Effector memory CD8-positive, alpha-beta T cell (primary cell): ENCODE measurements at places on chromosomes 16 and 17.

- no peak for DNase-seq
Measured at GRCh38 chr17:16917671-16918394, 54.1 kb downstream of the TNFRSF13B start.

DNA sequence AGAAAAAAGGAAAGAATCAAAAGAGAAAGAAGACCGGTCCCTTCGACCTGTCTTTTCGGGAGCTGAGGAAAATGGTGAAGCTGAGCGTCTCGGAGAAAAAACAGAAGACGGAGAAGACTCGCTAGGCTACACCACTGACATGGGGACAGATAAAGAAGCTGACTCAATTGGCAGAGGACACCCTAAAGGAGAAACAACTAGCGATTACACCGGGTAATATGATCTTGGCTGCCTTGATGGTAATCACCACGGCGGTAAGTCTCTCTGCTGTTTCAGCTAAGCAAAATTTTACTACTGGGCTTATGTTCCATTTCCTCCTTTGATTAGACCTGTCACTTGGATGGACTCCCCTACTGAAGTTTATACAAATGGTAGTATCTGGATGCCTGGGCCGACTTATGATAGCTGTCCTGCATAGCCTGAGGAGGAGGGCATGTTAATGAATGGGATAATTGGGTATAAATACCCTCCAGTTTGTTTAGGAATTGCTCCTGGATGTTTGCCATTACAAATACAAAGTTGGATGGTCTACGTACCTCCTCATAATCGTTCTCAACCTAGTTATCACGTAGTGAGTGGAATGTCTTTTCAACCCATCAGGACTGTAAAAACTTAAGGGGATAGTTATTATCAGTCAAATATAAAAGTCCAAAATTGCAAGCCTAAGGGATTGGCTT is 24.1 kb downstream of the ALOX15B start:
- DNase-seq: no peak

DNA sequence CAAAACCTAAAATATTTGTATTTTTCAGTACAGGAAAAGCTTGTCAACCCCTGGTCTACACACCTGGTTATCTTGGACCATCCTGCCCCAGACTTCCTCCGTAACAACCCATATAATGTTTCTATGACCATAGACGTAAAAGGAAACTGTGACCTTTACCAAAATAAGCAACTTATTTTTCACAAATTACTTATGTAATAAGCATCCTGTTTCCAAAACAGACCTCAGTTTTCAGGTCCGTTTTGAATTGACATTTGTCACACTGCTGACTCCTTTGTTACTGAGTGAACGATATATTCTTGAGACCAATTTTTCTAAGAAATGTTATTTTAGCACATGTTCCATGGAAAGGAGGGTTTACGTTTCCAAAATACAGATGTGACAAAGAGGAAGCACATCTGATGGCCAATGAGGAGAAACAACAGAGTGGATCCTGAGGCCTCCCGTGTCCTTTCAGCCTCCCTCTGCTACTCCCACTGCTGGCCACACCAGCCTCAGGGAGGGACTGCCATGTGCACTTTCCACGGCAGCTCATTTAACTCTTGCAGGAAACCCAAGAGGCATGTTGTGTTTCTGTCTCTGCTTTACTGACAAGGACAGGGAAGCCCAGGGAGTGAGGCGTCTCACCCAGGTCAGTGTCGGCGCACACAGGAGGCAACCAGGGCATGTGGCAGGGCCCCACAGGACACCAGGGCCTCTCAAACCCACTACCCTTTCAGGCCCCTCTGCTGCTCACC is 20.1 kb upstream of the ALDH3A1 start:
- no peak for DNase-seq

- no peak for DNase-seq
Measured at GRCh38 chr16:26672206-26672605, 394.5 kb upstream of the C16orf82 start.

DNA sequence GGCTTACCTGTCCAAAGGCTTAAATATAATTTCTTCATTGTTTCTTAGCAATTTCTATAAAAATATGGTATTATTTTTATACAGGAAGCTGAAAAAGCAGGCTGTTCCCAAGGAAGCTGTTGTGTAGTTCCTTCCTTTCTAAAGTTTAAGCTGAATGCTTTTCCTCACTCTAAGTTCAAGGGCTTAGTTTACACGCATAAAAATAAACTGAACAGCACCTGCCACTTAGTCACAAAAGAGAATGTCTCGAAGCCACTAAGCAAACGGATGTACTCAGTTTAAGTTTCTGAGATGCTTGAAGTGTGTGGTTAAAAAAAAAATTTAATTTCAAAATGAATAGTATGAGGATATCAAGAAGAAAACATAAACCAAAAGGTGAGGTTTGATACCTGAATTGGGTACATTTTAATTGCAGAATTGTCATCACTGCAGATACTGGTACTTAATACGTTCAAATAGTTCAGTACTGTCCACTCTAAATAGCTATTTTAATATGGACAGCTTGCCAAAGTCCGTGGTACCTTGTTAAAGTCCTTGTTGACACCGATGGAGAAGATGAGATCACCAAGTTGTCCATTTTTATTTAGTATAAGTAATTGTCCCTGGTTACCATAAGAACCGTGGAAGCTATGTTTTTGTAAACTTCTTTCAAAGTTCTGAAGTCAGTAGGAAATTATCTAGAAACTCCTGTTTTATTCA is 38.1 kb downstream of the MRTFB start:
- DNase-seq: no peak

GRCh38 chr17:55069983-55070529 is 101.5 kb downstream of the STXBP4 start:
- DNase-seq: no peak

DNA sequence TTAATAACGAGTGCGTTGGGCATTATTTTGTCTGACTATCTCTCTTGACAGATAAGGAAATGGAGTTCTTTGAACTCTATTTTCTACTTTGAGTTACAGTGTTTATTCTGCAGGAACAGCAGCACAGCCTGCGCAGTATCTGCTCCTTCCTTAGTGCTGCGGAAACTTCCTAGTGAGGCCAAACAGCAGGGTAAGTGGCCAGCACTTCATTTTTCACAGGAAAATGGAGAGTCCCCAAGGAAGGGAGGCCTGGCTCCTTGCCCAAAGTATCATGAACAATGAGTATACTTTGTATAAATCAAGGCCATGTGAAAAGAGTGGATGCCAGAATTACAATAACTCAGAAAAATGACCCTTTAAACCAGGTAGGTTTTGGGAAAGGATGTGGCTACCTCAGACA is 140.6 kb downstream of the VPS53 start:
- DNase-seq: no peak

DNA sequence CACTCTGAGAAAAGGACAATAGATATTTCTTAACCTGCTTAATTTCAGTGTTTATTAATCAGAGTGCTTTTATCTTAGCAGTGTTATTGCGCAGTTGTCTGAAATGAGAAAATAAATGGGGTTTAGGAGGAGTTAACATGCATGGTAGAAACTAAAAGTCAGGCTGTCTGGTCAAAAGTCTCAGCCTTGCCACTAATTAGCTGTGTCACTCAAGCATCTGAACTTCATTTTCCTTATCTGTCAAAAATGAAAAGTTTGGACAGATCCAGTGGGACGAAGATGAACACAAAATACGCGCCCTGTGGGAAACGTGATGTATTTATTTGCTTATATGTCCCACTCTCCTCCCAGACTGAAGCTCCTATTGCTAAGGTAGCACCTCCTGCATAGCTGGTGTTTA is 6.3 kb upstream of the MEIOB start:
- no peak for DNase-seq

DNA sequence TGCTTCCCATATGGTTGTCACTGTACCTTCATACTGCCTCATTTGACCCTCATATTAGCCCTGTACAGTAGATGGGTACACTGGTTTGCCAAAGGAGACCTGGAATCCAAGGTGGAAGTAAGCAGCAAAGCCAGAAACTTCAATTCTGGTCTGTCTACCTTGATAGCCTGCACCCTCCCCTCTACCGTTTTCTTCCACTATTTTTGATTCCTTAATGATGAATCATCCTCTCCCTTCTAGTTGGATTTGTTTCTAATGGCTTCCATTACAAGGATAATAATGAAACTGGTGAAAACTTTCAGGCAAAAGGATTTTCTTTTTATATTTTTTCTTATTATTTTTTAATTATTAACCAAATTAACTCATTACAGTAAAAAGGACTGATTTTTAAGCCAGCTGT is 17.3 kb downstream of the TAC4 start:
- DNase-seq: no peak

GRCh38 chr17:74280093-74280513 is 6.1 kb downstream of the DNAI2 start:
- peak; percentile 54 for DNase-seq

GRCh38 chr17:57086069-57086930 is 1.3 kb downstream of the AKAP1 start:
- DNase-seq: peak; percentile 4

GRCh38 chr17:81831957-81832607 is 1.0 kb downstream of the MCRIP1 start:
- peak; percentile 52 for DNase-seq

DNA sequence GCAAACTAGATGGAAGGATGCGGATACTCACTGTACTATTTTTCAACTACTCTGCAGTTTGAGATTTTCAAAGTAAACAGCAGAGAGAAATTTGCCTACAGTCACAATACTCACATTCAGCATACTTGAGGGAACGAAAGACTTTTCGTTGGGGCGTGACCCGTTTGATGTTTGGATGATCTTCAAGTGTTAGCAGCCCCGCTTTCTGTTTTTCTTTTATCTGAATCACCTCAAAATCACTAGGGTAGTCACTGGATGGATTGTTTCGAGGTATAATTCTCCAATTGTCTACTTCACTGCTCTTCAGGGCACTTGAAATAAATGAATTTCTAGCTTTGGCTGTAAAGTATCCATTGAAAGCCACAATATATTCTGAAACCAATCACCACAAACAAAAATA is 17.8 kb downstream of the MBTPS1 start:
- DNase-seq: no peak

- DNase-seq: no peak
Measured at GRCh38 chr17:80807882-80808281, 183.8 kb upstream of the CHMP6 start.

DNA sequence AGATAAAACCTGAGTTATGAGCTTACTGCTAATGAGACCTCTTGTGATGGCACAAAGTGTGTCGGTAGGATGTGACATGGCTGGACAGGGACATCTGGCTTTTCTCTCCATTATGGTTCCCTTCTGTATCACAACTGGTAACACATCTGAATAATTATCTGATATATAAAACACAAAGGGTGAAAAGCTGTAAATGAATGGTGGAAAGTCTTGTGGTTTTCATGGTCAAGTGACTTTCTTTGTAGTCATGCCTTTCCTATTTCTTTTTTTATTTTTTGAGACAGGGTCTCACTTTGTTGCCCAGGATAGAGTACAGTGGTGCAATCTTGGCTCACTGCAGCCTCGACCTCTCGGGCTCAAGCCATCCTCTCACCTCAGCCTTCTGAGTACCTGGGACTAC is 35.3 kb upstream of the ZFHX3 start:
- no peak for DNase-seq

GRCh38 chr17:33968350-33969044 is 286.6 kb upstream of the CCL2 start:
- peak; percentile 12 for DNase-seq

GRCh38 chr16:56780646-56781045 is 50.7 kb downstream of the NUP93 start:
- DNase-seq: no peak

DNA sequence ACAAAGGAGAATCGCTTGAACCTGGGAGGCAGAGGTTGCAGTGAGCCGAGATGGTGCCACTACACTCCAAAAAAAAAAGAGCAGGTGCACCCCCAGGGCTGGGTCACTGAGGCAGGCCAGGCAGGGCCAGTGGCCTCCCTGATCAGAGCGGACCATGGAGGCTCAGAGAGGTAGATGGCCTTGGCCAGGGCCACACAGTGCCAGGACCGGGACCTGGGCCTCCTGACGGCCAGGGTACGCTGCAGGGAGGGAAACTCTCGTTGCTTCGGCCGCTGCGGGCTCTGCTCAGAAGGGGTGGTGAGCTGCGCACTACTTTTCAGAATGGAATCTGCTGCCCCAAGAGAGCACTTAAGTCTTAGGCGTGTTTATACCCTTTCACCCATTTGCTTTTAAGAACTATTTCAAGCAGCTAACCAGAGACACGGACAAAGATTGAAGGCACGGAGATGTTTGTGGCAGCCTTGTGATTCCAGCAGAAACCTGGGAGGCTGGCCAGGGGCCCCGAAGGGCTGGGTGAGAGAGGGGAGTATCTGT is 17.1 kb downstream of the MYO1C start:
- DNase-seq: no peak

- DNase-seq: no peak
Measured at GRCh38 chr16:72848759-72849664, 198.9 kb downstream of the ZFHX3 start.

DNA sequence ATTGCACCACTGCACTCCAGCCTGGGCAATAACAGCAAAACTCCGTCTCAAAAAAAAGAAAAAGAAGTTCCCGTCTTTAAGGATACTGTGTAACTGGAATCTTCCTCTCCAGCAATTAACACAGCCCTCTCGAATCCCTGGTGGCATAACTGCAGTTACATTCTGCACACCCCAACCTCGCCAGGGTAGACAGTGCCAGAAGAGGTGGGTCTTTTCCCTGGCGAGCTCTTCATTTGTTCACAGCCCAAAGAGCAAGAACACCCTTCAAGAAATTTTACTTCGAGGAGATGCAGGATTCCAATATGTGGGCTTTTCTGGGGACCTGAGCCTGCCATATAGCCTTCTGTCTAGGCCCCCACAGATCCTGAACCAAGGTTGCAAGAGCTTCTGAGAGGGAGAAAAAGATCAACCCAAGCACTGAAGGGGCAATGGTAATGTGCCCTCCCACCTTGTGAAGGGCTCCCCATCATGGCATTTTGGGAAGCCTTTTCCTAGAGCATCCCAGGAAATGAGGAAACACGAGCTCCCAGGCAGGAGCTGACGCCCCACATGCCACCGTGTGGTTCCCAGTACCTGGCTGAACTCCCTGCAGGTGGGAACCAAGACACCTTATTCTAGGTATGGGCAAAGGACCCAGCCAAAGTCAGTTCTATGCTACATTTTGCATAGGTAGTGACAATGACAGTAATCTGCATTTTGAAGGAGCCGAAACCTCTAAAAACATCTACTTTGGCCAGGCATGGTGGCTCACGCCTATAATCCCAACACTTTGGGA is 26.9 kb downstream of the TK2 start:
- DNase-seq: no peak

- DNase-seq: no peak
Measured at GRCh38 chr16:31356566-31357323, 1.8 kb downstream of the ITGAX start.

- DNase-seq: no peak
Measured at GRCh38 chr16:49564496-49565229, 191.1 kb downstream of the C16orf78 start.

DNA sequence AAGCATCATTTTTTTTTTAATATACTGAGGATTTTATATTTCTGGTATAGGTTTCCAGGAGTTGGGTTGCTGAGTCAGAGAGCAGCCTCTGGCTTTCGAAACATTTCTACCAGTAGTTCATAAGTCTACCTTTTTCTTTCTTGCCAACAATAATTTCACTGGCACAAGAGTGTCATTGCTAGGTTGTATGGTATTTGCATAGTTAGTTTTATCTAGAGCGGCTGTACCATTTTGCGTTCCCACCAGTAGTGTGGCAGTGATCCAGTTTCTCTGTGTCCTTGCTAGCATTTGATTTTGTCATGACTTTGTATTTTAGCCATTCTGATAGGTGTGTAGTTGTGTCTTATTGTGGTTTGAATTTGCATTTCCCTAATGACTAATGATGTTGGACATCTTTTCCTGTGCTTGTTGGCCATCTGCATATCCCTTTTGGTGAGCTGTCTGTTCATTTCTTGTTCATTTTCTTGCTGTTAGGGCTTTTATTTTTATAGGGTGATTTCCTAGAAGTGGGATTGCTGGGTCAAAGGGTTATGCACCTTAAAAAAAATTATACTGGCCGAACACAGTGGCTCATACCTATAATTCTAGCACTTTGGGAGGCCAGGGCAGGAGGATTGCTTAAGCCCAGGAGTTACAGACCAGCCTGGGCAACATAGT is 39.9 kb downstream of the SNX29 start:
- no peak for DNase-seq
